ENCODE measurements at places on chromosomes 2 and 18.

DNA sequence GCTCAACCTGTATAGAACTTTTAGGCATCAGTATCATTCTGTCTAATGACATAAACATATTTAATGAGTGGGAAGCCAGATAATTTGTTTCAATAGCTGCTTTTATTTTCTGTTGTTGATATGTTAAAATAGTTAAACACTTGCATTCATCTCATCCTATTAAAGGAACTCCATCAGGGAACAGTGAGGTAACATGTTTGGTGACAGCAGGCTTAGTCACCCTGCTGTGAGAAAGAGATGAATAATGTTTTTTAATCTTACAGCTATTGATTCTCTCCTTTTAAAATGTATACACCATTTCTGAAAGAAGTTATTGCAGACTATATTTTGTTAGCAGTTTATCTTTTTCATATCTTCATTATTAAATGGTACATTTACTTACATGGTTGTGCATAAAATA lies 123.3 kb upstream of the CWC22 start:
- no peak for DNase-seq

DNA sequence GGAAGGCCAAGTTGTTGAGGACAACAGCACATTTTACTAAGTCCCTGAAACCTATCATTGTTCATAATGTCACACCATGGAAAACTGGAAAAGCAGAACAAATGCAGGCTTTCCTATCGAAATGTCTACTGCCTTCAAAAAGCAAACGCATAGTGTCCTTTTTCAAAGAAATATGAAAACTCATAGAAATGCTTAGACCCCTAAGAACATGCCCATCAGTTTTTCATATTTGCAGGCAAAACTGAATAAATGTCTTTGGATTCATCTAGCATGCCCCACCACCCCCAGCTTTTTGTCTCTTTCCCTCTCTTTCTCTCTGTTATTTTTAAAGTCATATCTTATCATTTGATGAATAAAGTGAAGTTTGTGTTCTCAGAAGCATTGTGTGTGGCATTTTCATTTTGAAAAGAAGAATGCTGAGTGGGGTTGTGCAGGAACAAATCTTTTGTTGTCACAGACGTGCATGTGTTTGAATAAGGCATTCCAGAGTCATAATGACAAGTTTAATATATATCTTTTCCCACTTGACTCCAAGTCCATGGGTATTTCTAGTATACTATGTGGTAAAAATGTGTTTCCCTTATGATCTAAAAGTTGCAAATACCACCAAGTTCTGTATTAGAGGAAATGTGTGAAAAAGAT lies 2180.0 kb upstream of the PIK3C3 start:
- DNase-seq, result no peak

- DNase-seq, result no peak
Measured at GRCh38 chr18:36780748-36781147, 48.1 kb downstream of the TPGS2 start.

DNA sequence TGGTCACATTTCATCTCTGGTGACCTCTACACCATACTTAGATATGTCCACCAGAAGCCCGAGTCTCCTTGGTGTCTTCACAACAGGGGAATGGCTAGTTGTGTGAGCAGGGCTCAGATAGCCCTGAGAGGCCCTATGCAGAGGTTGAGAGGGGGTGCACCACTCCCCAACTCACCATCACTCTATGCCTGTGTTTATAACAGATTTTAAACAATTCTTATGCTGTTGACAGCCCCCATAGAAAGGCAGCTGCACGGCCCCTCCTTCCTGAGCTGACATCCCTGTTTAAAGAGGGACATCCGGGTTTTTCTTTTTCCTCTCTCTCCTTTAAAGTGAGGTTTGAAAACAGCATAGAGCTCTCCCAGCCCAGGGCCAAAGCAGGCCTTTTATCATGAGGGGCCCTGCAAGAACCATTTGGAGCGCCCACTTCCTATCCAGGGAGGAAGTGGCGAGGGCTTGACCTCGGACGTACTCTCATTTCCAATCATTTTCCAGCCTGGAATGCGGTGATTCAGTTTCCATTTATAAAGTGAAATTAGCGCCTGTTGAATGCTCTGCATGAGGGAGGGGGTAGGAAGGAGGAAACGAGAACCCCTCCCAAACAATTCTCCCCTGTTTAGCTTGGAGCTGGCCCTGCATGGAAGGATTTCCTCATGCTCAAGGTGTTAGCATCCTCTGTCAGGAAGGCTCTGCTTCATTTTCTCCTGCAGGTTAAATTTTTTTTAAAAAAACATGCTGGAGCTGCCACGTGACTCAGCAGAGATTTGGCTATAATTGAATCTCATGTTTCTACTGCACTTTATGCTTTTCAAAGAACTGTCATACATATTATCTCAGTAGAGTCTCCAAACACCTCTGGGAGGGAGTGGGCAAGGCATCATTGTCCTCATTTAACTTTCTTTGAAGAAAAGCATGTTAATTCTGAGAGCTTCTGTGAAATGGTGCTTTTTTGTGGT lies 117.5 kb downstream of the DDX1 start:
- no peak for DNase-seq

- DNase-seq, result no peak
Measured at GRCh38 chr18:62797329-62797728, 82.0 kb downstream of the PHLPP1 start.

- no peak for DNase-seq
Measured at GRCh38 chr2:191917967-191918651, 71.2 kb upstream of the CAVIN2 start.

DNA sequence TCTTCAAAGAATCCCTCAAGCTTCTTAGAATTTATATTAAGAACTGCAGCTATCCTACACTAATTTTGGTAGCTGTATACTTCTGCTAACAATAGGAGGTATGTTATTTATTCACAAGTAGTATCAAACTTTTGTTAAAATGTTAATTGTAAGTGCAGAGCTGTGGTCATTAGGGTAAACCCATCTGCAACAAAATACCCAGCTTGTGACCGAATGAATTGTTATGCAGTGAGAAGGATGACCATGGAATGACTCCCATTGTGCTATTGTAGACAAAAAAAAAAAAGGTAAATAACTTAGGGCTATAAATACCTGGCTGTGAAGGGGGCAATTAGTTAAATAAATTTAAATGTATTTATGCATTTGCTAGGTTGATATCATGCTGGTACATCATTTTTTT lies 186.1 kb downstream of the ADCYAP1 start:
- no peak for DNase-seq

DNA sequence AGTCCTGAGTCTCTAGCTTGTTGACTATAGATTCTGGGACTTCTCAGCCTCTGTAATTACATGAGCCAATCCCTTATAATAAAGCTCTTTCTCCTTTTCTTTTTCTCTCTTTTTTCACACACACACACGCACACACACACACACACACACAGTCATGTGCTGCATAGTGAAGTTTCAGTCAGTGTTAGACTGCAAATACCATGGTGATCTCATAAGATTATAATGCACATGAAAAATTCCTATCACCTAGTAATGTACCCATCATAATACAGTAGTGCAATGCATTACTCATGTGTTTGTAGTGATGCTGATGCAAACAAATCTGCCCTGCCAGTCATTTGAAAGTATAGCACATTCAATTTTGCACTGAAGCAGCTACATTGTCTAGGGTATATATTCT lies 558.2 kb downstream of the SUCLG1 start:
- no peak for DNase-seq

DNA sequence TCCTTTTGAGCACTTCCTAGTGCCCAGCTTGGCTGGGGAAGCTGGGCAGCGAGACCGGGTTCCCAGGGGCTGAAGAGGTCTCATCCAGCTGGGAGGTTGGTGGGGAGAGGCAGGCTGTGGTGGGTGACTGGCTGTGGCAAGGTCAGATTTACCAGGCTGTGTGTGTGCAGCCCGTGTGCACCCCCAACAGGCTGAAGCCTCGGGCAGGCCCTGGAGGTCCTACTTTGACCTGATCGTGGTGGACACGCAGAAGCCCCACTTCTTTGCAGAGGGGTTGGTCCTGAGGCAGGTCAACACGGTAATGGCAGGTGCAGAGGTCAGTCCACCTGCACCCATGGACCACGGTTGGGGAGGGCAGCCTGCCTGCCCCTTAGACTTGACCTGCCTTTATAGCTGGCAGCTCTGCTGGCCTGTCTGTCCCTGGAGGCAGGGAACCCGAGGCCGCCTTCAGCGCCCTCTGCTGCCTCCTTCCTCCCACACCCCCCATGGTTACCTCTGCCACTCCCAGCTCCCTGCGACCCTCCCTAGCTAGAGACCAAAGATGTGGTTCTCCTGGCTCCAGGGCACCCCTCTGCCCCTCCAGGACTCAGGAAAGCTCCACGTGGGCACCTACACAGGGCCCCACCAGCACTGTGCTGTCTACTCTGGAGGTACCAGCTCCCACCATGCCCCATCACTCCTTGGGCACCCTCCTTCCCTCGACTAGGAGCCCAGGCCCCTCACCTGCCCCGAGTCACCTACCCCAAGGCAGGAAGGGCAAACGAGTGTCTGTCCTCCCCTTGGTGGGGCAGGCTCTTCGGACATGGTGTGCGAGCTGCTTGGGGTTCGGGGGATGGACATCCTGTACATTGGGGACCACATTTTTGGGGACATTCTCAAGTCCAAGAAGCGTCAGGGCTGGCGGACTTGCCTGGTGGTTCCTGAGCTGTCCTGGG lies 4.0 kb downstream of the NT5DC4 start:
- no peak for DNase-seq

- DNase-seq, result no peak
Measured at GRCh38 chr2:8002765-8003393, 679.0 kb upstream of the ID2 start.

All from muscle of arm (tissue), 14 donors.